ENCODE measurements at places on chromosomes 2 and 18.

- peak; percentile 91 for DNase-seq
These were observed 321.4 kb downstream of the IRS1 start for GRCh38 chr2:226478109-226478809.

DNA sequence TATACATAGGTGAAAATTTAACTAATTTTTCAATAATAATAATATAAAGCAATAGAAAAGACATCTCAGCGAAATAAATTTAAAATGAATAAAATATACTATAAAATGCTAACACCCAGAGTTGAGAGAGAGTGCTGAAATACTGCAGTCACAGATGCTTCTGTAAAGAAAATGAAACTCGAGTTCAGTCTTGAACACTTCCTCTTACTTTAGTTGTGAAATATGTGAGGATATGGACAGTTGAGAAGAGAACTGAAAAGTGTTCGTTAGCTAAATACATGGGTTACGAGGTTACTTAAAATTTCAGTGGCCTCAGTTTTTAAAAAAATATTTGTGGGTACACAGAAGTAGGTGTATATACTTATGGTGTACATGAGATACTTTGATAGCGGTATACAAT lies 106.8 kb downstream of the DNAH7 start:
- DNase-seq: no peak

- no peak for DNase-seq
These were observed 38.4 kb upstream of the FRZB start for GRCh38 chr2:182904844-182905243.

DNA sequence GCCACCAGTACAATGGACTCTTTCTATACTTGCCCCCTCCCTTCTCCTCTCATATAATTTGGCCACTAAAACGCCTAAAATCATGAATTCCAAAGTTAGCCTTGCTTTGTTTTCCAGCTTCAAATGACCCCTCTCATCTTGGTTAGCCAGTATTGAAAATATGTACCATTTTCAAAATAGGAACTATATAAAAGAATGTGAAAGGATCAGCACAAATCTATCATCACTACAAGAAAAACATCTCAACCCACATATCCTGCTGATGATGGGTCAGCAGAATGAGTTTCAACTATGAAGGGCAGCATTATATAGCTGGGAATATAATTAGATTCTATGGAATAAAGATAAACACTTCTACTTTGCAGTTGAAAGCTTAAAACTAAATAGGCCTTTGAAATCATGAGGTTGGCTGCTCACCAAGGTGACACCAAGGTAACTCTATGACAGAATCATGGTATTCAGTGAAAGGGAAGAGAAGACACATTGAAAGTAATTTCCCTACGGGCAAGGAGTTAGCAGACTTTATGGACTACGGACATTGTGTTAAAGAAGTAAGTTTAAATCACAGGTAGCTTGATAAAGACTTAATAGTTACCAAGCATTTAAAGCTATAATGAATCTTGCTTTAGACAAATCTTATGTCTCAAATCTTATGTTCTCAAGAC lies 873.0 kb downstream of the CPS1 start:
- DNase-seq: no peak

GRCh38 chr2:29405707-29406106 lies 290.5 kb downstream of the CLIP4 start:
- DNase-seq: no peak

GRCh38 chr18:32891797-32892196 lies 119.0 kb upstream of the KLHL14 start:
- DNase-seq: no peak

DNA sequence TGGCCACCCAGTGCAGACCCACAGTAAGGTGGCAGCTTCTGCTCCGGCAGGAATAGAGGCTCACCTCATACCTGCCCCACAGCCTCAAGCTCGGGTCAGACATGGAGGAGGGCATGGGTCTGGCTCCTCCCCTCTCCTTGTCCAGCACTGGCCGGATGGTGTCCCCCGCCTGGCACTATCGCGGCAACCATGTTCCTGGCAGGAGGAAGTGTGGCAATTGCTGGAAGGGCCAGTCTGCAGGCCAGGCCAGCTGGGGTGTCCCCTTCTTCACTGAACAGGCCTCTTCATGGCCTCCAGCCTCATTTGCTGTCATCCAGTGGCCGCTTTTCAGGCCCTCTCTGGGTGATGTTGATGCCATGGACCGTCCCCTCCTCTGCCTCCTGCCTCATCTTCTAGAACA lies 41.4 kb upstream of the SMAD7 start:
- no peak for DNase-seq

DNA sequence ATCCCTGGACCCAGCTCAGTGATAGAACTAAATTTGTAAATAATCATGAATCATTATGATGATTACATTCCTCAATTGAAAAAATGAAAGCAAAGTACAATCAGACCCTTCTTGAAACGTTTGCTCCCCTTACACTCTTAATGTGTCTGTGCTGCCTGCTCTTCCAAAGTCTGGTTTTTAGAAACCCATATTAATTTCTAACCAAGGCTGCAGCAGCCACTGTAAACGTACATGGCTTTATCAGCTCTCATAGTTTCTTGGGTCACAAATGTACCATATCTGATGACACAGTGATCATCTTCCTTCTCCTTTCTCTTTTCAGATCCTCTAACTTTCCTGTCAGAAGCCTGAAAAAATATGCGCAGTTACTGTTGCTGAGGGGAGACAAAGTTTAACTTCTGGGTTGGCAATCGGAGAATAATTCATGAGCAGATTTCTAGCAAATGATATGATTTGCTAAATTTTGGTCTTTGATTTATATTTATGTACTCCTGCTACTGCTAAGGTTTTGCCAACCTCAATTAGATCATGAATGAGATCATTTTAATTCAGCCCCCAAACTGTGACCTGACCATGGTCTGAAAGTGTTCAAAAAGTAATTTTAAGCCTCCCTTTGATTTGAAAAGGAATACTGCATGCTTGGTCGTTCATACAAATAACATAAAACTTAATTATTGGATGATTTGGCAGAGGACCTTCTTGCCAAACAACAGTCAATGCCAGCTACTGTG lies 12.3 kb downstream of the ZEB2 start:
- DNase-seq: no peak

DNA sequence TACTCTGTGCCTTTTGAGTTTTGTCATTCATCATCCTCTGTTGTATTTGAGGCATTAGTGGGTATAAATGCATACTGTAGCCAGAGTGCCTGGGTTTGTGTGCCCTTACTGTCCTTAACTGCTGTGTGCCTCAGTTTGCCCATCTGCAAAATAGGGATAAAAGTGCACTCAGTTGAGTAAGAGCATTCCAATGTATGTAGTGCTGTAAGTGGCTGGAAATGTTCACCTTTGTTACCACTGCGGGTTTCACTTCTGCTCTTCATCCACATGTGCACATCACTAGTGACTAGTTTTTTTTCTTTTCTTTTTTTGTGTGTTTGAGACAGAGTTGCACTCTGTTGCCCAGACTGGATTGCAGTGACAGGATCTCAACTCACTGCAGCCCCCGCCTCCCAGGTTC lies 39.9 kb downstream of the PLEKHB2 start:
- no peak for DNase-seq

GRCh38 chr18:8871489-8871888 lies 166.1 kb downstream of the MTCL1 start:
- DNase-seq: no peak

- DNase-seq: no peak
These were observed 179.7 kb downstream of the ICOS start for GRCh38 chr2:204116159-204116792.

- DNase-seq: no peak
These were observed 242.7 kb upstream of the MYT1L start for GRCh38 chr2:2573658-2574293.

DNA sequence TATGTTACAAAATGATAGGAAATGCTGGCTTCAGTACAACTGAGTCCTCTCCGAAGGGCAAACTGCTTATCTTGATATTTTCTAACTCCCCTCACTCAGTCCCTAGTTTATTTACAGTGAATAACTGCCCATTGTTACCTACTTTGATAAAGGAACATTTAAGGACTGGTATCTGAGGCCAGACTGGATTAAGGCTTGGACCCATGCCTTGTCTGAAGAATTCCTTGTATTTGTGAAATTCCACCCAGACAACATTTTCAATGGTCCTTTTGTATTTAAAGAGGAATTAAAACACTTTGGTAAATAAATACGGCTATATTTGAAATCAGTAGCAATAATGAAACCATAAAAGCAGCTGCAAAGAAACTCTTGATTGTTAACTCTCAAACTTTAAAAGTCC lies 58.3 kb downstream of the PELI1 start:
- DNase-seq: no peak

GRCh38 chr18:44450226-44450625 lies 230.5 kb upstream of the SETBP1 start:
- DNase-seq: no peak

- no peak for DNase-seq
These were observed 67.7 kb downstream of the COLEC12 start for GRCh38 chr18:432791-433190.

GRCh38 chr2:165361514-165361913 lies 108.0 kb upstream of the CSRNP3 start:
- no peak for DNase-seq

GRCh38 chr2:24635181-24635580 lies 144.1 kb downstream of the NCOA1 start:
- peak; percentile 32 for DNase-seq

DNA sequence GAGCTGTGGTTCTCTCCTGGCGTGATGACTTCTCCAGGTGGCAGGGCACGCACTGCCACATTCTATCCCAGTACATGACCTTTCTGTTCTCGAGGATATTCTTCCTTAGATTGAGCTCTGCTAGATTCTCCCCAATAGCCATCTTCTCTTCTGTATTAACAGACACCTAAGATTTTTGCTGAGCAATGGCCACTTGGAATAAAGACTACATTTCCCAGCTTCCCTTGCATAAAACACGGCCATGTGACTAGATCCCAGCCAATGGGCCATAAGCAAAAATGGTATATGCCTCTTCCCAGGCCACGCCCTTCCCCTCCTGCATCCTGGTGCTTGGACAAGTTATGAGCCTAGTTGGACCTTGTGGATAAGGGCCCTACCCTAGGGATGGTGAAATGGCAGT lies 82.1 kb downstream of the EIF2AK3 start:
- DNase-seq: no peak

DNA sequence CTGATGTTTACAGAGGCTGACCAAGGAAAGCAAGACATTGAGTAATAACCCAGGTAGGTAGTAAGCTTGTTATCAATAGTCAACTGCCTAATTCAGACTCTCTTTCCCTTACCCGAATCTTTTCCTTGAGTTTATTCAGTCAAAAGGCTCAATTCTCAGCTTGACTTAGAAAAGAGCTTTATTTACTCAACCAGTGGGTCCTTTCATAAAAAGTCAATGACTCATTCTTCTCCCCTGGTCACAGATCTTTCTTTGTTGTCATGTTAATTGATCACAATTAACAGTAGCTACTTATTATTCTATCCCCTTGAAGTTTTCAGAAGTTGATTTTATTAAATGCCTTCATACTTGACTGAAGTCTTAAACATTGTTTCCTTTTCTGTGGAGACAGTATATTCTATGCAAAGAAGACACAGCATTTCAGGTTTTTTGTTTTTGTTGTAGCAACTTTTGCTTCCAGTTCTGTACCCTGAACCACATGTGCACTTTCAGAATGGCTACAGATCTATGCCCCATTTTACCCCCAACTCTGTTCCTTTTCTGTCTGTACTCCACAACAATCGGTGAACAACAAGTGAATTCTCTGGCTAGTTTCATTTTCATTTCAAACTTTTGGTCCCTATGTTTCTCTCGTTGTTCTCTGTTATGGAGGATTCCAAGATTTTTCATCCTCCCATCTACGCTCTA lies 428.3 kb downstream of the NCKAP5 start:
- DNase-seq: no peak

DNA sequence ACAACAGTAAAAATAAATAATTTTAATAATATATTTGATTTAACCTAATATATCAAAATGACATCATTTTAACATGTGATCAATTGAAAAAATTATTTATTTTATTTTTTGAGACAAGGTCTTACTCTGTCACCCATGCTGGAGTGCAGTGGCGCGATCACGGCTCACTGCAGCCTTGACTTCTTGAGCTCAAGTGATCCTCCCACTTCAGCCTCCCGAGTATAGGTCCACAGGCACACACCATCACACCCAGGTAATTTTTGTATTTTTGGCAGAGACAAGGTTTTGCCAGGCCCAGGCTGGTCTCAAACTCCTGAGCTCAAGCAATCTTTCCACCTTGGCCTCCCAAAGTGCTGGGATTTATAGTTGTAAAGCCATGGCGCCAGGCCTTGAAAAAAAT lies 126.7 kb upstream of the COPS8 start:
- no peak for DNase-seq

- no peak for DNase-seq
These were observed 17.6 kb downstream of the PELI1 start for GRCh38 chr2:64126601-64127000.

- DNase-seq: no peak
These were observed 2.2 kb upstream of the MAPRE2 start for GRCh38 chr18:35038881-35039491.

GRCh38 chr18:22056950-22057349 lies 112.4 kb upstream of the GATA6 start:
- no peak for DNase-seq

GRCh38 chr18:71743634-71744033 lies 800.5 kb downstream of the CBLN2 start:
- DNase-seq: no peak

DNA sequence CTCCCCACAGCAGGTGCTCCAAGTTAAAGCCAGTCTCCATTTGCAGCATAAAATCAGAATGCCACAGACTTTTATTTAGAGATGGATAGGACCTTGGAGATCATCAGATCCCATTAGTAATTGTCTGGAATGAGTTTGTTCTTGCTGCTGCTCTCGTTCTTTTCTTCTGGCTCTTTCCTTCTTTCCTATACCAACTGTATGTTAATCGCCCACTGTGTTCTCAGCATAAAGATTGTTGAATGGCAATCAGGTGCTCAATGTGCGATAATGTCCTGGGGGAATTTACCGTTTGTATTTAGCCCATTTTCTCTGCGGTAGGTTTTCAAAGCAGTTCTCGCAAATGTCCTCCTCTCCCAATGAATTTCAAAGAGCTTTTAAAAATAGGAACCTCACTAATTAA lies 3.3 kb downstream of the GPR39 start:
- DNase-seq: no peak

- no peak for DNase-seq
These were observed 237.7 kb downstream of the HDAC4 start for GRCh38 chr2:239162976-239163687.

GRCh38 chr18:54765636-54766375 lies 62.5 kb upstream of the RAB27B start:
- DNase-seq: no peak

DNA sequence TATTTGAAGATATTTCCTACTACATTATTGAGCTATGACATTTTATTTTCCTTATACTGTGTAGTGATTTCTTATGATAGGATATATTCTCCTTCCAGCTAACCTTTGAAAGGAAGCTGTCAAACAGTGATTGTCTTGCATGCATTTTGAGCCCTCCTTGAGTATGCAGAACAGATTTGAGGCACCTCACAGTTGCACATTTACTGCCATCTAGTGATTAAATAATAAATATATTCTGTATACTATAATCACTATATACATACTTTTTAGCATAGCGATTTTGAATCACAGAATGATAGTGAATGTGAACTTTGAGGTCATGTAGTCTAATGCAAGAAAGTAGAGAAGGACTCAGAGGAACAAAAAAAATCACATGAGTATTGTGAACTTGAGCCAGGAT lies 268.4 kb upstream of the CDH19 start:
- no peak for DNase-seq

Data from stromal cell of bone marrow (primary cell).